ENCODE measurements at places on chromosomes 1 and 21.

DNA sequence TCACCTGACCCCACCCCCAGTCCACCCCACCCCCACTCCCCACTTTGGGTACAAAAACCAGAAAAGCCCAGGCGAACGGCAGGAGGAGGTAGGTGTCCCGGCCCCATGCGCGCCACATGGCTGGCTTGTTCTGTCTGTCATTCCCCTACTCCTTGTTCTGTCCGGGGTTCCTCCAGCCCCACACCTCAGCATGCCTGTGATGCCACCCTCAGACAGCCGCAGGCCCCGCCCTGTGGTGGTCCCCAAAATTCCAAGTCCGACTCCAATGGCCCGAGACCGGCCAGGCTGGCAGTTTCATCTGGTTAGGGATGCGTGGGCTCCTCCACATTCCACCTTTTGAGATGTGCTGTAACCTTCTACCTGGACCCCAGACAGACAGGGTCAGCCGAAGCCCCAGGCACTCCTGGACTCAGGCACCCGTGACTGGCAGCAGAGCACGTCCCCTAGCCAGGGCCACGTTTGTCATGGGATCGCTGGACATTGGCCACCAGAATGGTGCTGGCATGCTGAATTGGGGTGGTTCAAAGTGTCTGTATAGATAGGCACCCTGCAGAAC is 94.4 kb downstream of the WDR4 start:
- no peak for DNase-seq

GRCh38 chr1:117268535-117269455 is 58.1 kb upstream of the VTCN1 start:
- no peak for DNase-seq

DNA sequence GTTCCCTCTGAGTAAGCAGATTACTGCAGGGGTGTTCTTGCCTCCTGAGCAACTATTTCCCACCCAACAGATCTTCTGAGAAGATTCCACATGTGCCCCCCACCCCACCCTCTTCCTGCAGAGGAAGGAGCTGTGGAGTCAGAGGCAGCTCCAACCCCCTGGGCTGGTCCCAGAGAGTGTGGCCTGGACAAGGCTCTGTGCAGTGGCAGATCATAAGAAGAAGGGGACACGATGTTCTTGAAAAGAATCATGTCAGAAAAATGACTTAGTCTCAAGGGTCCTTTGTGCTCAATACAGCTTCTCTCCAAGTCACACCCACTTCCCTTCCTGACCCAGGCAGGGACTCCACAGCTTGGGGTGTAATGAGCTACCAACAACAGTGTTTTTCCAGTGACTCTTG is 95.2 kb downstream of the SYF2 start:
- DNase-seq, result no peak

DNA sequence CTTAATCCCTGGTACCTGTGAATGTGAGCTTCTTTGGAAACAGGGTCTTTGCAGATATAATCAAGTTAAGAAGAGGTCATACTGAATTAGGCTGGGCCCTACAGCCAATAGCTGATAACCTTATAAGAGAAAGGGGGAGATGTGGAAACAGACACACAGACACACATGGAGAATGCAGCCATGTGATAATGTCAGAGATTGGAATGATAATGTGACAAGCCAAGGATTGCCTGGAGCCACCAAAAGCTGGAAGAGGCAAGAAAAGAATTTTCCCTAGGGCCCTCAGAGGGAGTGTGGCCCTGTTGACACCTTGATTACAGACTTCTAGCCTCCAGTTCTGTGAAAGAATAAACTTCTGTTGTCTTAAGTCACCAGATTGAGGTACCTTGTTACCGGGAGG is 114.5 kb upstream of the SOD1 start:
- no peak for DNase-seq

GRCh38 chr1:41362357-41362721 is 1.1 kb downstream of the FOXO6 start:
- DNase-seq, result no peak

- DNase-seq, result no peak
These were observed 73.8 kb upstream of the MORC3 start for GRCh38 chr21:36246080-36246631.

DNA sequence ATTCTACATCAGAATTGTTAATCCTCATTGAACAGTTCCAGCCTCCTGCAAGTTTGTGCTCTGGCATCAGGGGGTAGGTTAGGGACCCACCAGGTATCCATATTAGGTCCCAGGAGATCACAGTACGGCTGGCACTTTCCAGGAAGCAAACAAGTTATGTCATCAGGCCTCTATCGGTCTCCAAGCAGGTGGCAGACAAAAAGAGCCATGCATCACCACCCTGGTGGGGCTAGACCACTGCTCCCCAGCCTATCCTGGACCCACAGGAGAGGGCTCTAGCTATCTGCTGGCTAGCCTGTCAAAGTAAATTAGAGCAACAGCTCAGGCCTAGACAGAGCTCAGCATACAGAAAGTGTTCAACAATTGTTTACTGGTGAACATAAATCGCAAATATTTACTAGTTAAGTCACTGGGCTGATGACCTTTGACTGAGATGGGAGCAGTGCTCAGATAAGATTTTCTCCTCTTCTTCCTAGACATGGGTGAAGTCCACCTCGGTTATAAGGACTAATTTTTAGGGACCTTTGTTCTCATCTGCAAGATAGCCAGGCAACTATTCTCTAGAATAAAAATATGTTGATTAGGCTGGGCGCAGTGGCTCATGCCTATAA is 6.4 kb downstream of the NUAK2 start:
- no peak for DNase-seq

All from GM12891 (cell line).